ENCODE measurements at places on chromosomes 3 and 15.

DNA sequence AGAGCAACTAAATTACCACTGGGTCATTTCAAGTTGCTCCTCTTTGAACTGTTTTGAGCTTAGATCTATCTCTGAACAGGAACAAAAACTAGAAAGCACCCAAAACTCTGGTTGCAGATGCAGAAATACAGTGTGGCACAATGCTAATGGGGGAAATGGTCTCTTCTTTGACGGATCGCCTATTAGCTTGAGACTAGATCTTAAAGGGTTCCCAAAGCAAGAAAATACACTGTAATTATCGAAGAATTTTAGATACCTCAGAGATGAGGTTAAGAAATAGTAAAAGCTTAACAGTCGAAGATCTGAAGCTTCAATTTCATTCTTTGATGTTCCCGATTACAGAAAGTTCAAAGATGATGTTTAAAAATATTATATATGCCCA, 818 bp downstream of the PPP1R2 start:
- no peak for DNase-seq

GRCh38 chr3:31634476-31634875, 101.8 kb downstream of the STT3B start:
- DNase-seq, result no peak

DNA sequence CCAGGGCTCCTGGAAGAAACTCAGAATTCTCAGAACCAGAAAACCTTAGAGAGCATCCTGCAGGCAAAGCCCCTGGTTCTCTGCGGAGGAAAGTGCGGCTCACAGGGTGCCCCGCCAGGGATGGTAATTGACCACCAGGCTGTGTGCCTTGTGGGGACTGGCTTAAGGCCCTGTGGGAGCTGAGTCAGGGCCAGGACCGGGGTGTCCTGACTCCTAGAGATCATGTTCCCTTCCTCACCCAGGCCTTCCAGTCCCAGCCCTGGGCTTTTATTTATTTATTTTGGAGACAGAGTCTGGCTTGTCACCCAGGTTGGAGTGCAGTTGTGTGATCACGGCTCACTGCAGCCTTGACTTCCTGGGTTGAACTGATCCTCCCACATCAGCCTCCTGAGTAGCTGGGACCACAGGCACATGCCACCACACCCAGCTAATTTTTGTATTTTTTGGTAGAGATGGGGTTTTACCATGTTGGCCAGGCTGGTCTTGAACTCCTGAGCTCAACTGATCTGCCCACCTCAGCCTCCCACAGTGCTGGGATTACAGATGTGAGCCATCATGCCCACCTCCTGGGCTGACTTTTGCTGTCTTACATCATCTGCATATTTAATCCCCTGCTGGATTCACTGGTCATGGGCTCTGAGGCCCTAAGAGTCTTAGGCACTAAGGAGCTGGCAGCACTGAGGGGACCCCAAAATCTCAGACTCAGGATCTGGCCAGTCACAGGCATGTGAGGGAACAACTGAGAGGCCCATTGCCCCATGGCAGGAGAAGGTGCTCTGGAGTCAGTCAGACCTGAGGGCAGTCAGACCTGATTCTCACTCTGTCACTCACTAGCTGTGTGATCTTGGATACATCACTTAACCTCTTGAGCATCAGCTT, 20.4 kb upstream of the LAMP3 start:
- DNase-seq, result no peak

- no peak for DNase-seq
These were observed 27.9 kb downstream of the USP3 start for GRCh38 chr15:63532307-63532744.

GRCh38 chr3:10447527-10448260, 57.7 kb downstream of the ATP2B2 start:
- no peak for DNase-seq
